ENCODE measurements at places on chromosomes 3 and 15.

- DNase-seq: no peak
These were observed 174.2 kb downstream of the NR1D2 start for GRCh38 chr3:24119321-24119751.

- DNase-seq: no peak
These were observed 196.7 kb downstream of the PDE8A start for GRCh38 chr15:85178308-85178707.

DNA sequence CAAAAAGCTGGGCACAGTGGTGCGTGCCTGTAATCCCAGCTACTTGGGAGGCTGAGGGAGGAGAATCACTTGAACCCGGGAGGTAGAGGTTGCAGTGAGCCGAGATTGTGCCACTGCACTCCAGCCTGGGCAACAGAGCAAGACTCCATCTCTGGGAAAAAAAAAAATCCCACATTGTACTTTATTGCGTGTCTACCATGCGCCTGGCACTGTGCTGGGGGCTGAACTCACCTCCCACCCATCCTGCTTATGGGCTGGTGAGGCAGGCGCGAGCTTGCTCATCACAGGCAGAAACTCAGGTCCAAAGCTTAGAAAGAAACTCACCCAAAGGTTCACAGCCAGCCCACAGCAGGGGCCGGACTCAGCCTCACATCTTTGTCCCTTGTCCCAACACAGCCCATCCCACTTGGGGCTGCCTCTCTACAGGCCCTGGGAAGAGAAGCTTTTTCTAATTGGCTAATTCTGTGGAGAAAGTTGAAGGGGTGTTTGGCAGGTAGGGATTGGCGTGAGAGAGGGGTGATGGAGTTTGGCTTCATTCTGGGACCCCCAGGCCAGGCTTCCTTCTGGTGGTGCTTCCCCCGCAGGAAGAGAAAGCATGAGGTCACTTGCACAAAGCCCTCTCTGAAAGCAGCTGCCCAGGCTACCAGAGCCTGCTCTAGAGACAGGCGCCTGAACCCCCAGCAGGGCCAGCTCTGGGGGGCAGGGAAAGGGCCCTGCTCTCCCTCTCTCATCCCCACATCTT, 122.6 kb upstream of the SMAD3 start:
- no peak for DNase-seq

DNA sequence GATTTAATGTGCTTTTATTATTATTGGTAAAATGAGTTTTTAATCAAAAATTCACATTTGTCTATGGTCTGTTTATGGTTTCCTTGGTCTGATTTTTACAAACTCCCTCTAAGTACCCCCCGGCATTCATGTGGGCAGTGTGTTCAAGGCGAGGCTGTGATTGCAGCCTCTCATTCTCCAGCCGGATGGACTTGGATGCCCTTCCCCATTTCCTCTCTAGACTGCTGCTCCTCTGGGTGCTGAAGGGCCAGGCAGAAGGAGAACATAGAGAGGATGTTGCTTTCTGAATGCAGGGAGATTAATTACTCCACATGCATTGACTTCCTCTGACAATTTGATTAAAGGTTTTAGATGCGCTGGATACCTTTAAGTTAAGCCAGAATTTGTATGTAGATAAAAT, 3.9 kb upstream of the TMC3 start:
- no peak for DNase-seq

Data from mesendoderm (in vitro differentiated cells).